Retinal pigment epithelial cell (primary cell): ENCODE measurements at places on chromosomes 1 and 21.
A peak's percentile ranks its signal among the peaks of the same experiment; 100 is the strongest.

GRCh38 chr21:36929622-36930021 lies 36.8 kb downstream of the HLCS start:
- DNase-seq: no peak

GRCh38 chr21:28704746-28705145 lies 287.9 kb downstream of the LTN1 start:
- no peak for DNase-seq

GRCh38 chr1:69315823-69316222 lies 251.9 kb upstream of the LRRC7 start:
- no peak for DNase-seq

GRCh38 chr1:63946866-63947491 lies 173.2 kb downstream of the ROR1 start:
- DNase-seq: no peak

DNA sequence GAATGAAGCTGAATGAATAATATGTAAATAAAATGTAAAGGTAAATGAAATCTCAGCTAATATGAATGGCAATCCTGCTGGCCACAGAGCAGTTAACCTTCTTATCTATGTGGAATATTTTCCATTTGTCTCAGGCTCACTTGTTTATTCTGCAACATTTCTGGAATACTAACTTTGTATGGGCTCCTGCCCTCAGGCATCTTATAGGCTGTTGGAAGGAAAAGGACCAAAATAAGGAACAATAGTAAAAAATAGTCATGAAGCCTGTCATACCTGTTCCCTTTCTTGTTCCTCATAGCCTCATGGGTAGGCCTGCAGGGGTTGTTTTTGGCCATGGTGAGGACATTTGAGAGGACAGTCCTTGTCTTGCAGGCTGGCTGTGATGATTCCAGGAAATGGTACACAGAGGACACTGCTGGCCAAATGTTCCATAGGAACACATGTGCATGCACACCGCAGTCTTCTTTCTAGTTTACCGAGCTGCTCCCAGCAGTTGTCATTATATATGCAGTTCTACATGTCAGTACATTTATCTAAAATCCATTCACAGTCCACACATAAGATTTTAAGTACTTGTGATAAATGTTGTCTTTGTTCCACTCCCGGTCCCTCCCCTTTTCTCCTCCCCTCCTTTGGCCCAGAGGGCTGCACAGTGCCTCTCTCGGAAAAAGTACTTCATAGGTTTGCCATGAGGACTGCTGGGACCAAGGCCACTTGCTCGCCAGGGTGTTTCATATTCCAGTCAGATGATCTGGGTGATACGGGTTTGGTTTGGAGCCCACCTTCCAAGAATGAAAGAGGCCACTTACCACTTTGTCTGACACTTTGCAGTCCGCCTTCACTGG lies 15.2 kb upstream of the KCNQ4 start:
- no peak for DNase-seq

DNA sequence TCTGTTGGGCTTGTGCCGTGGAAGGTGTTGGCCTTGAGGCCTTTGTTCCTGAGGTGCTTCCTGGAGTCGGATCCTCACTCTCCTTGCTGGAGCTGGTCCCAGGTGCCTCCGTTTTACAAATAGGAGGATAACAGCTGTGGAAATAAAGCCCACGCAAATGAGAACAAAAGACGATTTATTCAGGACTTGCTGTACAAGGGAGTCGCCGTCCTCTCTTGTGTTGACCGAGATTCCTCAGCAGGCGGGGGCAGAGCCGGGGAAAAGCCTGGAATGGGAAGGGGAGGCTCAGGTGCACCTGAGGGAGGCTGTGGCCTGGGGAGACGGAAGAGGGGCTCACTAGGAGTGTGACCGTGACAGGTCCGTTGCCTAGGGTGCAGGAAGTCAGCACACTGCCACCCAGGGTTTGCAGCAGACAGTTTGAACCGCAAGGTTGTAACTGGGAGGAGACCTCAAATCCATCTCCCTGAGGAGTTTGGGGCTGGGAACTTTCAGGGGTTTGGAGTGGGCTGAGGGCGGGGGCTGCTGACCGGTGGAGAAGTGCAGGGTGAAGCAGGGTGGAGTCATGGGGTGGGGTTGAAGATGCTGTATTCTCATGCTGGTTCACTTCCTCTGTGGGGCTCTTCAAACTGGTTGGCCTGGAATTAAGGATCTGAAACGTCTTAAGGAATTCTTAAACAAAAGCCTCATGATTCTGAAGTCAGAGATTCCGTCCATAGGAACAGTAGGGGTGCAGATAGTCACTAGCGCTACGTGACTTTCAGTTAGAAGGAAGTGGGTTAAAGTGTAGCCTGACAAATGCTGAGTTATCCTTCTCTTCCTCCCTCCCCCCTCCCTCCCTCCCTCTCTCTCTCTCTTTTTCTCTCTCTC lies 2.6 kb upstream of the CSTB start:
- no peak for DNase-seq

DNA sequence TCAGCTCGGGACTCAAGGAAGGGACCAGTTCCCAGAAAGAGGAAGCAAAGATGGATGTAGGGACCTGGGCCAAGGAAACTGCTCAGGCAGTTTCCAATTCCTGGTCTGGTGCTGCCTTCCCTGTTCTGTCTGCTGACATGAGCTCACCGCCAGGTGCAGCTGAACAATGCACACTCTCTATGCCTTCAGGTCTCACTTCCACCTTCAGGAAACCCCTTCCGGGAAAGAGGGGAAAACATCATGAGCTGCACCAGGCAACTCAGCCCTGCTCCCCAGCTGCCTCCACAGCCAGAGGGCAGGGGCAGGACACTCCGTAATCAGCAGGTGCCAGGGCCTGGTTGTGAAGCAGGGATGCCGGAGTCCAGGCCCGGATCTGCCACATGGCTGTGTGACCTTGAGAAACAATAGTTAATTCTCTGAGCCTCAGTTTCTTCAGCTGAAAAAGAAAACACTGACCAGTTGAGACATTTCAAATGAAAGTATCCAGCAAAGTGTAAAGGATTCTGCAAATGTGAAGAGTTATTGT lies 27.8 kb downstream of the SMIM12 start:
- no peak for DNase-seq

DNA sequence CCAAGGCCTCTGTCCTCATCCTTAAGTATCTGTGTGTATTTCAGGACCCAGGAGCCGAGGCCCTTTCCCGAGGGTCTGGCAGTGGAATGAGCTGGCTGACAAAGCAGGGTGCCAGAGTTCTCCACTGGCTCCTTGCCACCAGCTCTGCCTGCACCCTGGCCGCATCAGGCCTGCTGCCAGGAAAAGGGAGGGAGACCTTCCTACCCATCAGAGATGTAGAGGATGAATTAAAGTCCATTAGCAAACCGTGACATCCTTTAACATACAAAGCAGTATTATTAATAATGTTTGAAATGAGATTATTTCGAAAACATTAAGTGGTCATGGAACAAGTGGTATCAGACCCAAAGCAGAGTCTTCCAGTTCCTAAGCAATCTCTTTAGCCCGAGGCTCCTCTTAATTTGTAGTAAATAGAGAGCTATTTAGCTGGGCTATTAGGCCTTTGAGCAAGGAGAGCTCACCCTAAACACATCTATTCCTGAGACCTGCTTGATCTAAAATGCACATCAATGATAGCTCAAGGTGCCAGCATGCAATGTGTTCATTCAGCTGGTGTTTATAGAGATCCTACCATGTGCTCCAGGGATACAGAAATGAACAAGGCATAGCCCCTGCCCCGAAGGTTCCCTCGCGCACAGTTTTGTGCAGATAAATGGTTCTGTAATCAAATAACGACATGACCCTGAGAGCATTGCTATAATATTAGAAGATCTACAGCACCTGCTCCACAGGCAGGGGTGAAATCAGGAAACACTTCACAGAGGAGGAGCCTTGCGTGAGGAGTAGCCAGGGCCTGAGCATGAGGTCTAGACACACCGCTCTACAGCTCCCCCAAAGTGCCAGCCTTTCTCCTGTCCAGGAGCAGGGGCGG lies 44.0 kb downstream of the FAM163A start:
- no peak for DNase-seq

DNA sequence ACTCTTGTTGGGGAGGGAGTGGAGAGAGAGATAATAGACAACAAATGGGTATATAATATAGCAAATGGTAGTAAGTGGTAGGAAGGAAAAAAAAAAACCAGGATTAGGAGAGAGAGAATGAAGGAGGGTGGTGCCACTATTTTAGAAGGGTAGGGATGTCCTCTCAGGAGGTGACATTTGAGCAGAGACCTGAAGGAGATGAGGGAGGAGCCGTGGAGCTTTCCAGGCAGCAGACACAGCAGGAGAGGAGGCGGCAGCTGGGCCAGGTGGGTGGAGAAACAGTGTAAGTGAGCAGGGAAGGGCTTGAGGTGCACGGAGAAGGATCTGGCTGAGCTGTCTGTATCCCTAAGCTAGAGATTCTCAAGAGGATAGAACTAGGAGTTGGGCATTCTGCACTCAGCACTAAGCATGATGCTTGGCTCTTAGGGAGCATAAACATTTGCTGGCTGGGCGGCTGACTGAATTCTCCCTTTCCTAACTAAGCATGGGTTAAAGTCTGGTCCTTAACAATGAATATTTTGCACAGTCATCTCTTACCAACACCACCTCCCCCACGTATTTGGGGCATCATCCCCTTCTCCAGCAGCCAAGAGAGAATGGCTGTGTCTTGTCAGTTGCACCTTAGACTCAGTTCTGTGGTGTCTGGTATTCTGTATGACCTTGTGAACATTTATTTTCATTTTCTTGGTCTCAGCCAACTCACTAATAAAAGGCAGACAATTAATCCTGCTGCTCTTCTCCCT lies 27.6 kb upstream of the SARS1 start:
- no peak for DNase-seq

DNA sequence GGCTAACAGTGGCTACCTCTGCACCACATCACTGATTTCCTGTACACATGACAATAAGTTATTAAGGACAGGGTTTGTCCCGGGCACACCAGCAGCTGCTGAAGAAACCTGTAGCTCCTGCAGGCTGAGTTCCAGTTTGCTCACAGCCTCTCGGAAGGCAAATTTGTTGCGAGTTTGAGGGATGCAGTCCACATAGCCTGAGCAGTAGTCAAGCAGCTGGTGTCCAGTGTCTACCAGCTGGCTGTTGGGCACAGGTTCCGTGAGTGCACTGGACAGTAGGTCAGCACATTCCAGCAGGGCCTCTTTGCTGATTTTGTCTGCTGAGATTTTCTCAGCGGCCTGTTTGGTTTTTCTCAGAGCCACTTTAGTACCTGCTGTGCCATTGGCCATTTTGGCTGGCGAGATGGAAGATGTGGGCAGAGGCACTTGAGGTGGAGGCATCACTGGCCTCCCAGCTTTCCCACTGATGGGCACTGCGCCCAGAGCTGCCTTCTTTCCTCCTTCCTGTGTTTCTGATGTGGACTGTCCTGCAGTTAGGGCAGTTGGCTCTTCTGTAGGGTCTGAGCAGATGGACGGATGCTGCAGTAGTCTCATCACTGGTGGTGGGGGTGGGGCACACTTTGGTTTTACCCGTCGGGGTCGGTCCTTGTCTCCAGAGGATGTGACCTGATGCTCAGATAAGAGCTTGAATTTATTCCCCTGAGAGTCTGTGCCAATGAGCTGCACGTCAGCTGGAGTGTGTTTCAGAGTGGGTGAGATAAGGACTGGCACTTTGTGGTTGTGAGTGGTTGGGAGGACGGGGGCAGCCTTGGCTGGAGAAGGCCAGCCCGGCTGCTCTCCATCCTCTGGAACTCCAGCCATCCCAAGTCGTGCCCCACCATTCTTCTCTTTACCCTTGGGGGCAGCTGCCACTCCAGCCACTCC lies 26.1 kb downstream of the TOR3A start:
- DNase-seq: no peak

- peak; percentile 71 for DNase-seq
Observed at GRCh38 chr1:244461245-244462071, at the start of gene CATSPERE. Gene CATSPERE, plus strand, starts transcription at chr1:244461273. Its CDS starts 157 bp downstream, at chr1:244461430.

- DNase-seq: no peak
Observed at GRCh38 chr1:89557956-89558355, 33.3 kb downstream of the LRRC8B start.

DNA sequence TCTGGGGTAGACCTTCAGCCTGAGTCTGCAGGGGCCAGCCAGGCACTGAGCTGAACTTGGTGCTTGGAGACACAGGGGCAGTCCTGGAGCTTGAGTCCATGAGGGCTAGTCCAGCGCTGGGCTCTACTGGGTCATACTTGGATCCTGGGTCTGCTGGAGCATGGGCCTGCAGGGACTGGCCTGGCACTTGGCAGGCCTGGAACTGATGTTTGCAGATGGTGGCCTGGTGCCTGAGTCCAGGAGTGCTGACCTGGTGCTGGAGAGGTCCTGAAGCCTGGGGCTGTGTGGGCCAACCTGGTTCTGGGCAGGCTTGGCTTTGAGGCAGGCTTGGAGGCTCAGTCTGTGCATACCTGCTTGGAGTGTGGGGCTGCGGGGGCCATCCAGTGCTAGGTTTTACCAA lies 143.4 kb upstream of the DSCAM start:
- no peak for DNase-seq

DNA sequence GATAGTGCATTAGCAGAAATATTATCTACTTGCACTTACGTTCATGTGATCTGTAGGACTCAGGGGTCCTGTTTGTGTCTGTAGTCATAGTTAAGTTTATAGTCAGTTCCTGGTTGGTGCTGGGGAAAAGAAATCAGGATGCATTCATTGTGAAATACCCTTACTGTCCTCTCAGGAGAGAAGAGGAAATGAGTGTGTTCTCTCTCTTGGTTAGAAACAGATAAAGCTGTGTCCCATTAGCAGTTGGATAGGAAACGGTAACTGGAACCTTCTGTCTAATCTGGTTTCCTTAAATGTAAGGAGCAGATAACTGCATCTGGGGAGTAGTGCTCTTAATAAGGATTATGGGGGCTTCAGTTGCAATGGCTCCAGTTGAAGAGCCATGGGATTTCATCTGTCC lies 8.9 kb downstream of the SDCCAG8 start:
- DNase-seq: no peak

DNA sequence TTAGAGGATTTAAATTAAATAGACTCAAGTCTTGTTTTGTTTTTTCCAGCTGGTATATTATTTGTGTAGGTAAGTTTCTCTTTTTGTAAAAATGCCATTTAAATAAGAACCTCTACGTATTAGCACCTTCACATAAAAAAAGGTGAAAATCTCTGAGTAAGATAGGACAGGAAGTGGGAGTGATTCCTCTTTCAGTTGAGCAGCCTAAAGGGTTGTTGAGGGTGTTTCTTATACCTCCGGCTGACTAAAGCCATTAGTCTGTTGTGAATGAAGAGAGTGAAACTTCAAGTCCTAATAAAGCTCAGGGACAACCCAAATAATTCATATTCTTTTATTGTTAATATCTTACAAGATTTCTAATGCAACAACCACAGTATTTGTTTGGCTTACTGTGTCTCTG lies 188.7 kb downstream of the CHRM3 start:
- DNase-seq: no peak

GRCh38 chr21:45019076-45019886 lies 55.1 kb upstream of the ADARB1 start:
- DNase-seq: no peak

DNA sequence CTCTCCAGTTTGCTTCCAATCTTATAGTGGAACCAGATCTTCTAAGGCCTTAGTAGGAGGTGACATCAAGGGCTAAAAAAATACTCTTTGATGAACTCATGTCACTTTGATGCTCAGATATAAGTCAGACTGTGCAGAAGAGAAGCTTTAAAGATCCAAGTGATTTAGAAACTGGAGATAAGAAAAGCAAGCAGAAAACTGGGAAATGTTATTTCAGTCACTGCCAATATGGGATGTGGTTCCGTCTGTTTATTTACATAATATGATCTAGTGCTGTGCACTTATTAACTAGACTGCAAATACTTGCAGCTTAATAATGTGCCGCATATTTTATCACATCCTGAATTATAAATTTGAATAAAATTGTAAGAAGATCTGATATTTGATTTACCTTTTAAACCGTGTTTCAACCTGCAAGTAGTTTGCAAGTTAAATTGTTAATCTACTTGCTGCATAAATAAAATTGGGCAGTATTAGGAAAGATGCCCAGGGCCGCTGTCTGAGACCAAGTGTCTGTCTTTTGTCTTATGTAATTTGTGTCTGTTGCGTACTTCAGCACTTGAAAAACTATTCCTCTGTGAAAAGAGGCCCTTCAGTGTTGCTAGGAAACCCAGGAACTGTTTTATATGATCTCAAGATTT lies 29.6 kb downstream of the CXADR start:
- DNase-seq: no peak
